ENCODE measurements at places on chromosomes 7 and 10. TPM values are rescaled to one million over a fixed set of nuclear protein-coding genes. Genes with fewer than 3 reads are reported as not detected.
A peak's percentile ranks its signal among the peaks of the same experiment; 100 is the strongest.

- no peaks in the 10 kb centered on the region for H3K36me3 ChIP-seq
- no peaks in the 10 kb centered on the region for H3K4me1 ChIP-seq
- H3K4me3 ChIP-seq: no peak overlapping the region
- H3K27ac ChIP-seq: no peak overlapping the region
- DNase-seq: no peak
These were observed 118.1 kb downstream of the INHBA start for GRCh38 chr7:41584746-41585145.

The PLA2G12B gene
- total RNA-seq: not detected

DNA sequence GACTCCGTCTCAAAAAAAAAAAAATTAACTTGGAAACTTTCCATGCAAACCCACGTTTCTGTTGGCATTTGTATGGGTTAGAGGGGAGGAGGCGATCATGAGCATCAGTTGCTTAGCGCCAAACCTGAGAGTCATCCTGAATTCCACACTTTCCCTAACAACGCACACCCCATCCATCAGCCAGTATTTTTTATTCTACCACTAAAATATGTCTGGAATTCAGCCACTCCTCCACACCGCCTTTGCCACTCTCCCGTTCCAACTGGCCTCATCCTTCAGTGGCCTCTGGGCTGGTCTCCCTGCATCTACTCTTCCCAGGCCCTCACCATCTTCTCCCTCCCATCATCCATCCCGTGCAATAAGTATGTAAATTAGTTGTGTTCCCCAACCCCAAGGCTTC, 4.7 kb upstream of the LMBR1 start:
- peaks cover 6% of the 10 kb centered on the region for H3K4me1 ChIP-seq
- no peak for DNase-seq
- no peaks in the 10 kb centered on the region for H3K27me3 ChIP-seq
- H3K36me3 ChIP-seq: no peaks in the 10 kb centered on the region
- no peak overlapping the region for H3K4me3 ChIP-seq
- no peak overlapping the region for H3K27ac ChIP-seq

DNA sequence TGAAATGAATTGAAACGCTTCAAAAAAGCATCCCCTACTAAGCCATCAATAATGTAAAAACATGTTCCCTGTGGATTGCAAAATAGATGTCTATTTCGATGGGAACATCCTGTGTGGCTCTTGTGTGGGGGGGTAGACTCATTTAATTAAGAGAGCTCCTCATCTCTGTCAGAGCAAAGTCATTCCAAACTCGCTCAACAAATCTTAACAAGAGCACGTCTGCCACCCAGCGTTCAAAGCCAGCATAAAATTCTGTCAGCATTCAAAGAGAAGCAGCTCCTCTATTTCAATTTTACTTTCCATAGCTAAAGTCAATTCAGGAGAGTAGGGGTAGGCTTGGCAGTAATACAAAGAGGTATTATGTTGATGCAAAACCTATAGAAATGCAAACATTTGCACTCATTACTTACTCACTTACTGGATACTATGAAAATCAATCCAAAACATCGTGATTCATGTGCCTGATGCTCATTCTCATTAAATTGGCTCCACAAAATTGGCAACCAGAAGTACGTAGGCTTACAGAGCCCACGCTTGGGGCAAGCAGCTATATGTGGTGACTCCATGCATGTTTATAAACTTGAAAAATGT, 114.9 kb downstream of the IPMK start:
- no peak overlapping the region for H3K27ac ChIP-seq
- DNase-seq: peak; percentile 3
- H3K4me1 ChIP-seq: no peaks in the 10 kb centered on the region
- peaks cover 38% of the 10 kb centered on the region for H3K27me3 ChIP-seq

- no peak for DNase-seq
- peak overlapping the region; percentile 94 for H3K27ac ChIP-seq
- no peaks in the 10 kb centered on the region for H3K27me3 ChIP-seq
These were observed 1.8 kb downstream of the PPP1R35 start for GRCh38 chr7:100434297-100435144.

DNA sequence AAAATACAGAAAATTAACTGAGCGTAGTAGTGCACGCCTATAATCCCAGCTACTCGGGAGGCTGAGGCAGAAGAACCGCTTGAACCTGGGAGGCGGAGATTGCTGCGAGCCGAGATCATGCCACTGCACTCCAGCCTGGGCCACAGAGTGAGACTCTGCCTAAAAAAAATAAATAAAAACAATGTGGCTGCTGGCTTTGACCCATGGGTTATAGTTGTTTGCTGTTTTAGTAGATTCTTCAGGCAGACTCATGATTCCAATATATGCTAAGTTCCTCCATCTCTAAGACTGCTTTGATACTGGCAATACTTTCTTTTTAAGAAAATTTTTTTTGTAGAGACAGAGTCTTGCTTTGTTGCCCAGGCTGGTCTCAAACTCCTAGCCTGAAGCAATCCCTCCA, 8.4 kb downstream of the OLAH start:
- H3K27ac ChIP-seq: no peak overlapping the region
- DNase-seq: no peak
- H3K4me3 ChIP-seq: no peak overlapping the region
- H3K36me3 ChIP-seq: no peaks in the 10 kb centered on the region
- H3K27me3 ChIP-seq: peaks cover 3% of the 10 kb centered on the region

The CTAGE8 gene
- total RNA-seq: 1.3 TPM

GRCh38 chr10:60810437-60811182, 32.3 kb downstream of the CDK1 start:
- no peaks in the 10 kb centered on the region for H3K27me3 ChIP-seq
- no peak overlapping the region for H3K4me3 ChIP-seq
- no peaks in the 10 kb centered on the region for H3K36me3 ChIP-seq
- H3K27ac ChIP-seq: no peak overlapping the region

The CPVL gene
- total RNA-seq: 1.4 TPM

- no peak overlapping the region for H3K27ac ChIP-seq
- DNase-seq: no peak
- no peak overlapping the region for H3K4me3 ChIP-seq
- H3K27me3 ChIP-seq: peaks cover 11% of the 10 kb centered on the region
- no peaks in the 10 kb centered on the region for H3K4me1 ChIP-seq
These were observed 276.9 kb downstream of the SKAP2 start for GRCh38 chr7:26587536-26587935.

- H3K27ac ChIP-seq: no peak overlapping the region
- no peak overlapping the region for H3K4me3 ChIP-seq
- no peak for DNase-seq
- H3K4me1 ChIP-seq: peaks cover 6% of the 10 kb centered on the region
- H3K27me3 ChIP-seq: no peaks in the 10 kb centered on the region
These were observed 495.6 kb upstream of the KLF6 start for GRCh38 chr10:4280461-4281189.

DNA sequence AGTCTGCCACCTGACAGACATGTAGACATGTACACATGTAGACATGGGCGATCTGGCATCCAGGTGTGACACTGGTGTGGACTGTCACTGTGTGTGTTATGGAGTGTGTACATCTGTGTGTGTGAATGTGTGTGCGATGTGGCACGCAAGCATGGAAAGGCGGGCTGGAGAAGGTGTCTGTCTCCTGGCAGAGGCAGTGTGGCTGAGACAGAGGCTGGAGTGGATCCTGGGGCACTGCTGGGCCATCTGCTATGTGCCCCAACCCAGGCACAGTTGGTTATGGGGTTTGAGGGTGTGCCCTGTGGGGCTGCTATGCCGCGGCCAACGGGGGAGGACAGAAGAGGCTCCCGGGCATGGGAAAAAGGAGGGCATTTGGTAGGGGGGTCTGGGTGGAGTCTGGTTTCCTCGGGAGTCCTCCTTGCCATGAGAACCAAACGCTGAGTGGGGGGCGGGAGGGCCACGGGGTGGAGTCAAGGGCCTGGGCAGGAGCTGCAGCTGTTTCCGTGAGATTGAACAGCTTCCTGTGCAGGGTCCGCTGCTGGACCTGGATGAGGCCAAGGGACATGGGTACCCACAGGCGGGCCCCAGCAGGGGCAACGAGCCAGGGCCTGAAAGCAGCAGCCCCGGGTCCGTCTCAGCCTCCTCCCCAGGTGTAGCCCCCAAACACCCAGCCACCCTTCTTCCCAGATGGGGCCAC, 1.3 kb downstream of the ELN start:
- H3K27me3 ChIP-seq: peaks cover 48% of the 10 kb centered on the region
- no peak for DNase-seq
- peaks cover 14% of the 10 kb centered on the region for H3K4me1 ChIP-seq
- no peak overlapping the region for H3K27ac ChIP-seq
- H3K4me3 ChIP-seq: no peak overlapping the region
- no peaks in the 10 kb centered on the region for H3K36me3 ChIP-seq

The C10orf88 gene
- total RNA-seq: 13.9 TPM

GRCh38 chr10:114593816-114594468, 64.1 kb downstream of the ABLIM1 start:
- H3K36me3 ChIP-seq: no peaks in the 10 kb centered on the region
- H3K4me1 ChIP-seq: no peaks in the 10 kb centered on the region
- H3K27ac ChIP-seq: no peak overlapping the region
- no peak overlapping the region for H3K4me3 ChIP-seq
- no peak for DNase-seq

DNA sequence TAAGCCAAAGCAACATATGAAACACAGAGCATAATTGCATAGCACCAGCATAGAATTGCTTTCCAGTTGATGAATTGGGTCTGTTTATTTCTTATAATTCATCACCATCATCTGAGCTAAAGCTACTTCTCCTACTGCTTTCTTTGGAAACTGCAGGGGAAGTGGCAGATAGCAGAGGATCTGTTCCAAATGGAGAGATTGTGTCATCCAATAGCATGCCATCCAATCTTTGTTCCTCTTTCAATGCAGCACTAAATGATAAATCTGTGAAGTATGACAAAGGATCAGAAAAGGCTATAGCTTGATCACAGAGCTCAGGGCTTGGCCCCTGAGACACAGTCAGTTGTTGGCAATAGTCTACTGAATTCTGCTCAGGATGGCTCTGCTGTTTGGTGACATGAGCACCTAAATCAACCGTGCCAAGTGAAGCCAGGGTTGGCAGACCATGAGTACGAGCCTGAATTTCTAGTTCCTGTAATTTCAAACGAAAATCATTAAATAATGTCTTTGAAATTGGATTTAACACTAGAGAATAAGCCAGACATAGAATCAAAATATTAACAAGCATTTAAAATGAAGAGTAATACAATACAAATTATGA, 90.0 kb downstream of the TFEC start:
- DNase-seq: no peak
- no peak overlapping the region for H3K4me3 ChIP-seq
- H3K36me3 ChIP-seq: no peaks in the 10 kb centered on the region
- no peak overlapping the region for H3K27ac ChIP-seq
- no peaks in the 10 kb centered on the region for H3K27me3 ChIP-seq

GRCh38 chr7:36784991-36785940, 61.0 kb upstream of the AOAH start:
- peak overlapping the region; percentile 99 for H3K27ac ChIP-seq
- peaks cover 4% of the 10 kb centered on the region for H3K36me3 ChIP-seq
- peak; percentile 89 for DNase-seq
- no peaks in the 10 kb centered on the region for H3K27me3 ChIP-seq

- no peak for DNase-seq
- no peaks in the 10 kb centered on the region for H3K36me3 ChIP-seq
- H3K27ac ChIP-seq: no peak overlapping the region
- H3K4me1 ChIP-seq: peaks cover 2% of the 10 kb centered on the region
These were observed 213.9 kb upstream of the LRRN3 start for GRCh38 chr7:110877016-110877415.

The PLCE1 gene
- total RNA-seq: not detected

The PRKAR1B gene
- total RNA-seq: 47.3 TPM

DNA sequence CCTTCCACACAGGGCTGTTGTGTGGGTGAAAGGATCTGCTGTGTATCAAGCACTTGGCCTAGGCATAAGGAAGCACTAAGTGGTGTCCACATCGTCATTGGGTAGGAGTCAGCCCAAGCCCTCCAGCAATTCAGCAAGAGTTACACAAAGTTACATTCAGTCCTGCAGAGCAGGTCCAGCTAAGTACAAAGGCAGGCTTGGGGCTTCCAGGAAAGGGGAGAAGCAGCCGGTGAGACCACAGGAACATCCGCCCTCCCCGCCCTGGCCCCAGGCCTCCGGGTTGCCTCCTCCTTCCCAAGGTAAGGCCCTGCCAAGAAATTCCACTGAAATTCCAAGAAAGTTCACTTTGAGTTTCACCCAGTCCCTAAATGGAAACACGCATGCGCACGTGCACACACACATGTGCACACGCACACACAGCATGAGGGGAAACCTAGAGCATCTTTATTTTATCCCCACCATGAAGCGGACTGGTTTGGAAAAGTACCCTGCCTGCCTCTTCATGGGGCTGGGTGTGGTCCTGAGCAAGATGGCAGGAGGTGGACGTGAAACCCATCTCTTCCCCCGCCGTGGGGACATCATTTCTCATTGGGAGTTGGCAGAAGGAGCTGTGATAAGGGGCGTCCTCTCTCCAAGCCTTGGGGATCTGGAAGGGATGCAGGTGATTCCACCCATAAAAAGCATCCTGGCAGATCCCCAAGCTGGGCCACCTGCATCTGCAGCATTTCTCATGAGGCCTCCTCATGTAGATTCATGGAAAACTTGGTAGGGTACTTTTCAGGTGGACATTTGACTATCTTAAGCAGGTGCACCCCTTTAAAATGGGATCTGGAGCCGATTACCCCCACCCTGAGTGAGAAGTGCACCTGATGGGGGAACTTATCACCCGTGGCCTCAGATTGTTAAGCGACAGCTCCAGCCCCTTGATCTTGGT, 69.1 kb upstream of the NANOS1 start:
- H3K36me3 ChIP-seq: no peaks in the 10 kb centered on the region
- H3K27me3 ChIP-seq: peaks cover 10% of the 10 kb centered on the region

The SH3PXD2A gene
- 21.5 TPM for total RNA-seq

DNA sequence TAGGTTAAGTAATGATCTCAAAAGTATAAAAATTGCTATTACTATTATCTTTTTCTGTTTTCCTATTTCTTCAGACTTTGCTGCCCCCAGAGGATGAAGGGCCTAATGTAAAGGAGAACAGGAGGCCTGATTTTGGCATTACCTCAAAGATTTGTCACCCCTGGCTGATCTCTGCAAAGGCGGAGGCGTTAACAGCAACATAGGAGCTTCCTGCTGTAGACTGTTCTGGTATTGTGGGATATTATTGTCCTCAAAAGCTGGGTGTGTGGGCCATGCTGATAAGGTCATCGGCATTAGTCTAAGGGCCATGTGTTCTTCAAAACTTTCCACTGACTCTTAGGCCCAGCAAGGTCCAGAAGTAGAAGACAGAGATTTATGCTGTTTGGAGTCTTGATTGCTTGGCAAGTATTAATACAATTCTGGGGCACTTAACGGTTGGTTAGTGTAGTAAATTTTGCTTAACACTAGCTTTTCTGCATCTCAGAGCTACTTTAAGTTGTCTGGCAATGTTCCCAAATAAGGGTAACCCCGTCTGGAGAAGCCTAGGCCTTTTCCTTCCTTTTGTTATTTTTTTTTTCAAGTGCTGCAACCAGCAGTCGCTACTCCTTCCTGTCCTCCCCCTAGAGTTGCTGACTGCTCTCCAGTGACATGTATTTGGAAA, 14.0 kb upstream of the ENTPD1 start:
- DNase-seq: no peak
- H3K27ac ChIP-seq: no peak overlapping the region
- H3K4me1 ChIP-seq: peaks cover 15% of the 10 kb centered on the region
- H3K36me3 ChIP-seq: no peaks in the 10 kb centered on the region
- no peak overlapping the region for H3K4me3 ChIP-seq

Data from naive thymus-derived CD8-positive, alpha-beta T cell (primary cell).